Stimulated activated CD8-positive, alpha-beta memory T cell treated with anti-CD3 and anti-CD28 coated beads, Interleukin-7, amount 100 ng/mL, for 48 hours (primary cell): ENCODE measurements at places on chromosomes 5 and 9.

DNA sequence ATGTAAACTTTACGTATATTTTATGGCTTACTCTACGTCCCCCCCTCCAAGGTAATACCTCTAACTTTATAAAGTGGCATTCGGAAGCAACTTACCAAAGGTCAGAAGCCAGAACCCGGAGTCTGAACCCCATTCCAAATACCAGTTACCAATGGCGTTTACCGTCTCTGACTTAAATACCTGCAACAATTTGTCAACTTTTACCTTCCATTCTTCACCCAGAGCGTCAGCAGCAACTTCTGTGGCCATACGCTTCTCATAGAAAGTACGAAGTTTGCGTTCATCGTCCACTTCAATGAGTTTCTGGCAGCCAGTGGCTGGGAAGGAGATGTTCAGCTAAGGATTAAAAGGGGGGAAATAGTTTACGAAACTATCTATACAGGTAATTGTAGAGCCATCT, 753 bp downstream of the RPS6 start:
- no peak for DNase-seq

- DNase-seq = no peak
These were observed 27.1 kb downstream of the CYSTM1 start for GRCh38 chr5:140202078-140202477.

GRCh38 chr9:123445981-123446610, 90.1 kb downstream of the CRB2 start:
- no peak for DNase-seq

- no peak for DNase-seq
These were observed 1.1 kb downstream of the HTR1A start for GRCh38 chr5:63961125-63961597.

GRCh38 chr9:125852386-125852785, 105.2 kb downstream of the PBX3 start:
- no peak for DNase-seq

DNA sequence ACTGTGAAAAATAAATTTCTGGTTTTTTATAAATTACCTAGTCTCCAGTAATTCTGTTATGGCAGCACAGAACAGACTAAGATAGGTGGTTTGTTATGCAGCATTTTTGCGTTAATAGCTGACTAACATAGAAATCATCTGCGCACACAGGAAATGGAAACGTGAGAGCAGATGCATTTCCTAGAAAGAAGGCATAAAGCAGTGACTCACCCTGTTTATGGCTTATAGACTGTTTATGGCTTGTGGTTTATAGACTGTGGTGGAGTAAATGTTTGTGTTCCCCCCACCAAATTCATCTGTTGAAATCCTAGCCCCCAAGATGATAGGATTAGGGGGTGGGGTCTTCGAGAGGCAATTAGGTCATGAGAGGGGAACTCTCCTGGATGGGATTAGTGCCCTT, 18.3 kb upstream of the OSMR start:
- no peak for DNase-seq

DNA sequence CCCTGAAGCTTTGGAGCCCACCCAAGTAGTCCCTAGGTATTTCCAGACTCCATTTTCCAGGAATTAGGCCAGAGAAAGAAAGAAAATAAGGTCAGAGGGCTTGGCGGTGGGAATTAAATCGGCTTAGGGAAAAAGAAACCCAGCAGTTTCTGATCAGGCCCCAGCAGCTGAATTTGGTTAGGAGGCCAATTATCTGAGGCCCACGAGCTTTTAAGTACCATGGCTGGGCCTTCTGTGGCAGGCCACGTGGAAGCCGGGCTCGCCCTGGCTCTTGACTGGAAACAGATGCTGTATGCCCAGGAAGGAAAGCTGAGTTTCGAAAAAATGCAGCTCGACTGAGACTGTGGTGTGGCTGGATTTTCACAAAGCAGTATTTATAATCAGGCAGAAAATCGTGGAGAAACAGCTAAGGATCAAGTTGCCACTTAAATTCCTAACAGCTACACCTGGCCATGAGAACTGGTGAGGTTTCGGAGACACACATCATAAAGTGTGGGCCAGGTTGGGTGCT, 75.1 kb upstream of the PANK3 start:
- no peak for DNase-seq

GRCh38 chr9:131233556-131233955, 42.8 kb downstream of the FAM78A start:
- DNase-seq = no peak

GRCh38 chr9:130659699-130660248, 4.6 kb upstream of the PRDM12 start:
- DNase-seq = no peak

GRCh38 chr5:125499636-125500332, 753.3 kb upstream of the ZNF608 start:
- no peak for DNase-seq

DNA sequence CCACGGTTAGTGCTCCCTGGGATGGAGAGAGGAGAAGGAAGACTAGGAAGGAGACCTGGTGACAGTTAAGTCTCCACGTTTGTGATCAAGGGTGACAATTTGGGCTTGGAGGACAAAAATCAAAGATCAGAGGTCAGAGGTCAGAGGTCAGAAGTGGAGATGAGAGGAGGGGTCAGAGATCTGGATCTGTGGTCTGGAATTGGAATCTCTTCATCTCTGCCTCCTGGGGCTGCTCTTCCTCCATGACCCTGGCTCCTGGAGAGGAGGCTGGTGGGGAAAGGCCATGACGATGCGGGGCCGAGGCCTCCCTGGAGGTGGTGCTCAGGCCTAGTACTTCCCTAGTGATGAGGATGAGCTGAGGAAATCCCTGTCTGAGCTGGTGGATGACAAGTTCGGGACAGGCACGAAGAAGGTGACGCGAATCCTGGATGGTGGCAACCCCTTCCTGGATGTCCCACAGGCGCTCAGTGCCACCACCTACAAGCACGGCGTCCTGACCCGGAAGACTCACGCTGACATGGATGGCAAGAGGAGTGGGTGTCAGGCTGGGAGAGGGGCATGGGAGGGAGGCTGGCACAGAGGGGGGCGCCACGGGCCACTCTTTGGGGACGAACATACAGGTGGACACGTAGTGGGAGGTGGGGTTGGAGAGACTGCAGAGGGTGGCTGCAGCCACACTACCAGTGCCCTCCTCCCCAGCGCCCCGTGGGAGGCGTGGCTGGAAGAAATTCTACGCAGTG, 41.0 kb downstream of the PSD2 start:
- DNase-seq = no peak

DNA sequence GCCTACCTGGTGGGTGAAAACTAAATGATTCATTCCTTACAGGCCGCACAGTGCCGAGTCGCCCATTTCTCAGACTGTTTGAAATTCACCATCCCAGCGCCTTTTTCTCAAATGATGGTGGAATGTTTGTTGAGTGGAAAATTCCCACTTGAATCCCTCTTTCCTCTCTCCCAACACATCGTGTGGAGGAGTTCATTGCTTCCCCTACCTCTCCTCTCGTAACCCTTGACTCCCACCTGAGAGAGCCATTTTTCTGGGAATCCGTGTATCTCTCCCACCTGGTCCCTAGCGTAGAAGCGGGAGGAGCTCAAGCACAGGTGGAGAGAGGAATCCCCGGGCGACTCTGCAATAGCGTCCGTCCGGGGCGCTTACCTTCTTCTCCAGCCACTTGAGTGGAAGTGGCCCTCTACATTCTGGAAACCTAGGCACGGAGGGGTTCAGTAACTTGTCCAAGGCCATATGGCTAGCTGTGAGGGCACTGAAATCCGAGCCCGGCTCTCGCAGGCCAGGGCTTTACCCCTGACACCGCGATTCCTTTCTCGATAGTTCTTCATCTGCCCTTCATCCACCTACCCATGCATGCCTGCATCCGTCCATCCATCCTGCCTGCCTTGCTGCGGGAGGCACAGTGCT, 683 bp downstream of the OSMR start:
- DNase-seq = no peak

GRCh38 chr9:136025481-136025880, 64.3 kb upstream of the UBAC1 start:
- DNase-seq = no peak

DNA sequence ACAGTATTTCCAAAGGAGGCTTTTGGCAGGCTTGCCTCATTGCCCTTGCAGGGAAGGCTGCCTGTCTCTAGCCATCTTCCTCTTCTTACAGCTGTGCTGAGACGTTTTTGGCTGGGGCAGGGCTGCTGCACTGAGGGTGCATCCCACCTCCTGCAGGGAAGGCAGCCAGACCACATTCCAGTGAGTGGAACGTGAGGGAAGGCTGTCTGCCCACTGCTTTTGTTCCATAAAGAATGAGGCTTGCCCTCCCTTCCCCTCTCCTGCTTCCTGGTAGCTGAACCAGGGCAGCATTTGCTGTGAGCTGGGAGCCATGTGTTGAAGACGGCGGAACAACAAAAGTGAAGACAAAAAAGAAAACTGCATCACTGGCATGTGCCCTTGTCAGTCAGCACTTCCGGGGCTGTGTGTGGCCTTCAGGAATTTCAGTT, 16.8 kb downstream of the MGAT1 start:
- DNase-seq = no peak

DNA sequence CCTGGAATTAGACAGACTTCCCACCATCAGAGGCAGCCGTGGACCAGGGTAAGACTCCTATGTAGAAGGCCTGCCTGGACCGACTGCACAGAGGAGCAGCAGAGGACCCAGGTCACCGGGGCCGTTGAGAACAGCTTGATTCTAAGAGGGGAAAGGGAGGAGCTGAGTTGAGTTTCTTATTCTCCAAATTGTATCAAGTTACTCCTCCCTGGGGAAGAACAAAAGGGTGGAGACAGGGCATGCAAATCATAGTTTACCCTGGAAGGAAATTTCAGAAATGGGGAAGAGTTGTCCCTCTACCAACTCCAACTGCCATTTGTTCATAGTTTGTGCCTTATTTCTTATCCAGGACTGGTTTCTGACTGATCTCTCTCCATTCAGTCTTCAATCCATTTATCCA, 20.9 kb upstream of the SLC31A2 start:
- no peak for DNase-seq

DNA sequence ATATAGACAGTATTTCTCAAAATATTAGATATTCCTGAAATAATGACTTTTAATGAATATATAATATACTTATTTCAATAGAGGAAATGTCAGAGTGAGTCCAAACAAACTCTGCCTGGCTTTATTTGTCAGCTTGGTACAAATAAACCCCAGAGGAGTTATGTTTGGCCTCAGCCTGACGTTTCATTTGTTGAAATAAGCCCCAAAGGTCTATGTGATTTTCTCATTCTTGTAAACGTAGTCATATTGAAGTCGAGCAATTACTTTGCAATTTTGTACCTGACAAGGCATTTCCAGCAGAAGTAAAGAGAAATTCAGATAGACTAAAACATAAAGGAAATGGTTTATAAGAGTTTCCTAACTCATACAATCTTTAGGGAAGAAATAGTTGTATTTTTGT, 57.9 kb downstream of the MCCC2 start:
- no peak for DNase-seq

DNA sequence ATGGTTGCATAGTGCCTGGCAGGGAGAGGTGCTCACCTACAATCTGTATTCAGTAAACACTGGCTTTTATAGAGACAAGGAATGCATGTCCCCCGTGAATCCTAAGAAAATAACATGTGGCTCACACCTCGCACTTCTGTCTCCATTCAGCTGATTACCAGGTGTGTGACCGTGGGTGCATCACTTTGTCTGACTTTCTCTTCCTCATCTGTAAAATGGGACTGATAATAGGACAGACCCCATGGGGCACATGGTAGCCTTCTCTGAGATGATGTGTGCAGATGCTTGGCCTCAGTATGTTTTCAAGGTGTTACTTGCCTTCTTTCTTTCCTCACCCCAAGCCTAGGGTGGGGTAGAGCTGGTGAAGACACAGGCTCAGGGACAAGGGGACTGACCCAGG, 6.3 kb downstream of the CXXC5 start:
- no peak for DNase-seq

GRCh38 chr9:69001921-69002320, 12.0 kb downstream of the PRKACG start:
- no peak for DNase-seq

DNA sequence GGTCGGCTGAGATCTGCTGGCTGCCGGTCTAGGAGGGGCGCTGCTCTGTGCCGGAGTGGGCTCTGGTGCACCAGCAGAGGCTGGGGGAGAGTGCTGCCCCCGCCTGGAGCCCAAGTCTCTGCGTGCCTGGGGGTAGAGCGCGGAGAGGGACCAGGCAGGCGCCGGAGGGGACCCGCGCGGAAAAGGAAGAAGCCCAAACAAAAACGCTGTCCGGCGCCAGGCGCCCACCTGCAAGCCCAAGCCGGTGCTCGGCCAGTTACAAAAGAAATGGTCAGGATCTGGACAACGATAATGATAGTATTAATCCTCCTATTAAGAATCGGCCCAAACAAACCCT, 571 bp upstream of the S1PR3 start:
- no peak for DNase-seq

- DNase-seq = no peak
These were observed 163.3 kb downstream of the NIPBL start for GRCh38 chr5:37039824-37040223.

GRCh38 chr9:125564631-125565030, 142.4 kb downstream of the MAPKAP1 start:
- no peak for DNase-seq

GRCh38 chr5:173645437-173645807, 29.0 kb upstream of the BOD1 start:
- no peak for DNase-seq

GRCh38 chr9:70013598-70014196, 30.0 kb upstream of the MAMDC2 start:
- DNase-seq = no peak

DNA sequence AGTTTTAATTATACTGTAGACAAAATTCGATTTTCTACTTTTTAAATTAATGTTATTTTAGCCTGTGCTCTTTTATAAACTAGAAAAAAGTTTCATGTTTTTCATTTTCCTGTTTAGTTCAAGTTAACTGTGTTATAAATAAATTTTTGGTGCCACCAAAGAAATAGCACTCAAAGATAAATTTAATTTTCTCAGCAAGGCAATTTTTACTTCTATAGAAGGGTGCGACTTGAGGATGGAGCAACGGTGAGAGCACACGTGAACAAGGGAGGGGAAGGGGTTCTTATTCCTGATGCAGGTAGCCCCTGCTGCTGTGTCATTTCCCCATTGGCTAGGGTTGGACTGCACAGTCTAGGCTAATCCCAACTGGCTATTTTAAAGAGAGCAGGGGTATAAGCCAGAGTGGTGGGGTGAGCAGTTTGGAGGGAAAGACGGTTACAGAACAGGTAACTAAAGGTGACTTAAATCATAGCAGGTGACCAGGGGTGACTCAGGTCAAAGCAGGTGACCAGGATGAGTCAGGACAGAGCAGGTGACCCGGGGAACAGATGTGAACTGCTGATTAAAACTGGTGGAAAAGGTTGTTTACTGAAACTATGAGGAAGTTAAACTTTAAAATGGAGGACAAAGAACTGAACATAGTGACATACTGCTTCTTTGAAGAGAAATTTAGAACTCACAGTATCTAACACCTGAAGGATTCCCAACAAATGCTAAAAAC, 104.6 kb upstream of the GPBP1 start:
- no peak for DNase-seq
